SW480 (cell line): ENCODE measurements at places on chromosomes 12 and 14.

- peak; percentile 84 for DNase-seq
These were observed 87.8 kb upstream of the EEA1 start for GRCh38 chr12:93016752-93017350.

DNA sequence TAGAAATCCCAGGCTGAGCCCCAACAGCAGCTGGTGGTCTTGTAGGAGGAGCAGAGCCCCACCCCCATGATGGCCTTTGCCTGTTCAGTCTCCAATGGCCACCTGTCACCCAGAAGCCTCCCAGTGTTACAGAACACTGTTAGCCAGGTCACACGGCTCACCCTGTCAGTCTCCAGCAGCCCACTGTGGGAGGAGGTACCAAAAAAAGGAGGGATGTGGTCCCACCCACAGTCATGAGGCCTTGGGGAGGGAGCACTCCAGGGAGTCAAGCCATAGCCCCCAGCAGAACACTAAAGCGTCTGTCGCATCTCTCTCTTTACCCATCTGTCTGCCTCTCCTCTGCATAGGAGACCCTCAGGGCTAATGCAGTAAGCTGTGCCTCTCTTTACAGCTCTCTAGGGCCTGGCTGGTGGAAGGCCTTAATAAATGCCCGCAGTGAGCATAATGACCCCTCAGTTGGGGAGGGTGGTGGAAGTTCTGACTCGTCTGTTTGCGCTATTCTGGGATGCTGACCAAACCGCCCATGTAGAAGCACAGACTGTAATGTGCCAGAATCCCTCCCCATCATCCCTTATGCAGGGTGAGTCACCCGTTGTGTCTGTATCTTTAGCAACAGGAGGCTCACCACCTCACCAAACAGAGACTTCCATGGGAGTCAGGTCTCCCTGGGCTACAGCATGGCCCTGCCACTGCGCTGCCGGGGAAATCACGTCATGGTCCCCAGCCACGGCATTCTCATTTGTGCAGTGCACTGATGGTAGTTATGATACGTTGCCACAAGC, 14.6 kb downstream of the C14orf132 start:
- no peak for DNase-seq

DNA sequence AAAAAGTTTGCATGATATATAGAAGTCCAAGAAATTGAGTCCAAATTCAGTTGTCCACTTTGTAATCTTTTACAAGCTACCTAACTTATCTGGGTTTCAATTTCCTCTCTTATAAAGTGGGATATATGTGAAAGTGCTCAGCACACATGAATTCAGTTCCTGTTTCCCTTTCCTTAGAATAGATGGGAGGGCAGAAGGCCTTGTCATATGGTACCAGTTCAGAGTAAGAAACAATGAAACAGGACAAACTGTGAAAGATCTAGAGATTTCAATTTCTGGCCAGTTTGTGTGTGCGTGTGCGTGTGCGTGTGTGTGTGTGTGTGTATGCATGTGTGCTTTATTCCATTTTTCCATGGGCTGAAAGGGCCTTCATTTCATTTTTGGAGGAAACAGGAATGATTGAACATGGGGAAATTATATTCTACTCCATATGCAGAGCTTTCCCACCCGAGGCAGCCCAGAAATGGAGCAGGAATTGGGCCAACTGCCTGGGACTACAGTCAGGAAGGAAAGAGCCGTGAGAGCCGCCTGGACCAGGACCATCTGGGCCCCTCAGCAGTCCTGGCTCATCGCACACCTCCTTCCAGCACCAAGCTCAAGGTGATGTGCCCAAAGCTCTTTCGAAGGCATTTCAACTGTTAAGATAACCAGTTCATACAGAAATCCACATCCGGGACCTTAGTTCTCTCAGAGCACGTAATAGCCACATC, 183.2 kb downstream of the EPS8 start:
- DNase-seq, result no peak

GRCh38 chr14:35213869-35214387, 78.3 kb upstream of the PSMA6 start:
- peak; percentile 45 for DNase-seq

DNA sequence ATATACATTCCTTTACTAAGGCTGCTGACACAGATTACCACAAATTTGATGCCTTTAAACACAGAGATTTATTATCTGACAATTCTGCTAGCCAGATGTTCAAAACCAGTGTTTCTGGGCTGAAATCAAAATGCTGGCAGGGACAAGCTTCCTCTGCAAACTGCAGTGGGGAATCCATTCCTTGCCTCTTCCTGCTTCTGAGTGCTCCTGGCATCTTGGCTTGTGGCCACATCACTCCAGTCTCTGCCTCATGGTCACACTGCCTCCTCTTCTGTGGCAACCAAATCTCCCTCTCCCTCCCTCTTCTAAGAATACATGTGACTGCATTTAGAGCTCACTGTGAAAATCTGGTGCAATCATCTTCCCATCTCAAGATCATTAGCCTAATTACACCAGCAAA, 235.7 kb downstream of the TTC8 start:
- DNase-seq, result no peak

- DNase-seq, result peak; percentile 73
These were observed 452.1 kb downstream of the BCAT1 start for GRCh38 chr12:24496755-24497154.

GRCh38 chr14:100386846-100387245, 63.7 kb downstream of the SLC25A47 start:
- no peak for DNase-seq

DNA sequence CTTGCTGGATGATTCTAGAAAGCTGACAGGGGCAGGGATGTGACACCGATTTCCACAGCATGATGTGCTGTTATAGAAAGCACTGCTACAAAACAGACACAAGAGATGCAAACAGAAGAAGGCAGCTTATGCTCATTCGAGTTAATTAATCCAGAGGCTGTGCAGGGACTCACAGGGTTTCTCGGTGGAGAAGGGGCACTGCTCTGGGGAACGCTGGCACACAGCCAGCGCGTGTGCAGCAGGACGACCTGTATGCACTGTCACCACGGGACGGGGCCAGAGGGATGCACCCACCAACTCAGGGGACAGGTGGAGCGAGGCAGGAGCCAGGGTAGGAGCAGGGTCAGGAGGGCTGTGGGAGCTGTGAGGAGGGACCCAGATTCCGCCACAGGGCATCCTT, 143.5 kb downstream of the RIMBP2 start:
- no peak for DNase-seq

- DNase-seq, result no peak
These were observed 9.7 kb upstream of the CCDC197 start for GRCh38 chr14:93987376-93987775.

- DNase-seq, result peak; percentile 46
These were observed 19.1 kb downstream of the TUNAR start for GRCh38 chr14:95895720-95896119.

DNA sequence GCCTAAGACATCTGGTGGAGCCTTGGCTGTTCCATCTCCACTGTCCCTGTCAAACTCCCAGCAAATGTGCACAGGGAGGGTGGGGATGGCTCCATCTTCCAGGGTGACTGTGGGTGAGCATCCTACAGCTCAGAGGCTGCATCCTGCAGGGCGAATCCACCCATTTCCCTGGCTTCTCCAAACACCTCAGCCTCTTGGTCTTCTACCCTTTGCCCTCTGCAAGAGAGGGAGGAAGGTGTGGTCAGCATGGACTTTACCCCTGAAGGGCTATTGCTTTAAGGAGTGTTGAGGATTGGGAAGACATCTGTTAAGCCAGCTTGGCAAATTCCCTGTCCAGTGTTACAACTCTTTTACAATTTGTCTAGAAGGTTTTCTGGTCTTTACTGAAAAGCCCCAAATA, 23.1 kb upstream of the DGLUCY start:
- no peak for DNase-seq

DNA sequence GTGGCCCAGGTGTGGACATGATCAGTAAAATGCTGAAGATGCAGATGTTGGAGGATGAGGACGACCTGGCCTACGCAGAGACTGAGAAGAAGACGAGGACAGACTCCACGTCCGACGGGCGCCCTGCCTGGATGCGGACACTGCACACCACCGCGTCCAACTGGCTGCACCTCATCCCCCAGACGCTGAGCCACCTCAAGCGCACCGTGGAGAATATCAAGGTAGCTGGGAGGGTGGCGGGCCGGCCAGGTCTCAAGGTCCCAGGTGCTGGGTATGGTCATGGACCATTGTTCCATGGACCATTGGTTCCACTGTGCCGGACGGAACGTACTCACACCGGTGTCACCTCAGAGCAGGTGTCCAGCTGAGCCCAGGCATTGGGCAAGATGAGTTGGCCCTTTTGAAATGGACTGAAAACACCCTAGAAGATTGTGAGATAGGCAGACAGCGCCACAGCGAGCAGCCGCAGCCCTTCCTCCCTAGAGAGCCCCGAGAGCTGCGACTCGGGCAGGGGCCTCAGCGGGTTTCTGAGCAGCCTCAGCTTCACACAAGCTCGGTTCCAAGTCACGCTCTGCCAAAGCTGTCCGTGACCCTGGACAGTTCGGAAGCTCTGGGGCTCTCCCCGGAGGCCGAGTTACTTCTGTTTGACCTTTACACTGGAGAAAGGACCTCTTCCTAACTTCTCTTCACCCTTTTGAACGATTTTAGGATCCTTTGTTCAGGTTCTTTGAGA, 38.9 kb downstream of the HSP90AA1 start:
- no peak for DNase-seq

- no peak for DNase-seq
These were observed 43.0 kb upstream of the ANO2 start for GRCh38 chr12:5988088-5988487.

DNA sequence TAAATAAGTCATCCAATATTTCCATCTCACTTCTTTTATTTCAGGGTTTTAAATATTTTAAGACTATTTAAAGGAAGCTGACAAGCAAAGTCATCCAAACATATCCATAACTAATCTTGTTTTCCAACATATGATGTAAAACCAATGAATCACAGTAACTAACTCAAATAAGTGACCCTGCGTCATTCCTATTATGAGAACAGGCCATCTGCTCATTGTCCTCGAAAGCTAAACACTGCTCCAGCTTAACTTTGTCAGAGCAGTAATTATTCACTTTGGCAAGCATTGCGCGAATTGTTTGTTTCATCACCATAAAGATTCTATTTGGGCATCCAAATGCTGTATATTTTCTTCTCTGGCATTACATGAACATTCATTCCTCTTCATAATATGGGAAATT, 99.1 kb downstream of the CAPZA3 start:
- DNase-seq, result no peak

DNA sequence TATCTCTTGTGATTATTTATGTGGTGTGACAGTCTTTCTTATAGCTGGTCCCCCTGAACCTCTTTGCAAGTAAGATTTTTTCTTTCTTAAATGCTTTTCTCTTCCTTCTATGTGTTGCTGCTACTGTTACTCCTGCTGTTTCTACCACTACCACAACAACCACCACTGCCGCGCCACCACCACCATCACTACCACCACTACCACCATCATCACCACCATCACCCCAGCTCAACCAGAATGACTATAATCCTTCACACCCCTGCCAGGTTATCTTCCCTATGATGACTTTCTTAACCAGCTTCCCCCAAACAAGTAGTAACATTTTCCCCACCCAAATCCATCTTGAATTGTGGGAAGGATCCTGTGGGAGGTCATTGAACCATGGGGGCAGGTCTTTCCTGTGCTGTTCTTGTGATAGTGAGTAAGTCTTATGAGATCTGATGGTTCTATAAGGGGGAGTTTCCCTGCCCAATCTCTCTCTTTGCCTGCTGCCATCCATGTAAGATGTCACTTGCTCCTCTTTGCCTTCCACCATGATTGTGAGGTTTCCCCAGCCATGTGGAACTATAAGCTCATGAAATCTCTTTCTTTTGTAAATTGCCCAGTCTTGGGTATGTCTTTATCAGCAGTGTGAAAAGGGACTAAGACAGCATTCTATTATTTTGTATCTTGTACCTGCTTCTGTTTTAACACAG, 52.2 kb downstream of the CHST11 start:
- no peak for DNase-seq

- DNase-seq, result no peak
These were observed 1.1 kb downstream of the RHNO1 start for GRCh38 chr12:2877953-2878732.

GRCh38 chr14:42173206-42173605, 566.5 kb downstream of the LRFN5 start:
- DNase-seq, result no peak

DNA sequence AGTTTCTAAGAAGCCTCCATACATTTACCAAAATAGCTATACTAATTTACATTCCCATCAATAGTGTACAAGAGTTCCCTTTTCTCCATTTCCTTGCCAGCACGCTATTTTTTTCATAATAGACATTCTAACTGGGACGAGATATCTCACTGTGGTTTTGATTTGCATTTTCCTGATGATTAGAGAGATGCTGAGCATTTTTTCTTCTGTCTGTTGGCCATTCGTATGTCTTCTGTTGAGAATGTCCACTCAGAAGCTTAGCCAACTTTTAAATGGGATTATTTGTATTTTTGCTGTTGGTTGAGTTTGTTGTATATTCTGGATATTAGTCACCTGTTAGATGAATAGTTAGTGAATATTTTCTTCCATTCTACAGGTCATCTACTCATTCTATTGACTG, 144.1 kb downstream of the PRKD1 start:
- DNase-seq, result no peak

DNA sequence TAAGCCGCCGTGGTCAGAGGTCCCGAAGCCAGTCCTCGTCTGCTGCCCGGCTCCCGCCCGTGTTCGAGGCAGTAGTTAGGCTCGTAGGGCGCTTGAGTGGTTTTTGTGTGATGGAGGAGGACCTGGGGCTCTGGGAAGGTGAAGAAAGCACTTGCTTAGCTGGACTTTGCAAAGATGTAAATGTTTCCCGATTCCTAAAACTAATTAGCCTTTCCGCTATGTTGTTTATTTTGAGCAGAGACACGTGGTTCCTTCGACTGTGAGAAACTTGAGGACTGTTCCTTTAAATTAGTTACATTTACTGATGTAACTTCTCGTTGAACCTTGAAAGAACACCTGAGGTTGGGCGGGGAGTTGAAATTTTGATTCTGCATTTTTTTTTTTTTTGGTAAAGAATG, 33.9 kb downstream of the MIA2 start:
- DNase-seq, result peak; percentile 78

- DNase-seq, result no peak
These were observed 9.3 kb downstream of the BDKRB2 start for GRCh38 chr14:96213871-96214465.

DNA sequence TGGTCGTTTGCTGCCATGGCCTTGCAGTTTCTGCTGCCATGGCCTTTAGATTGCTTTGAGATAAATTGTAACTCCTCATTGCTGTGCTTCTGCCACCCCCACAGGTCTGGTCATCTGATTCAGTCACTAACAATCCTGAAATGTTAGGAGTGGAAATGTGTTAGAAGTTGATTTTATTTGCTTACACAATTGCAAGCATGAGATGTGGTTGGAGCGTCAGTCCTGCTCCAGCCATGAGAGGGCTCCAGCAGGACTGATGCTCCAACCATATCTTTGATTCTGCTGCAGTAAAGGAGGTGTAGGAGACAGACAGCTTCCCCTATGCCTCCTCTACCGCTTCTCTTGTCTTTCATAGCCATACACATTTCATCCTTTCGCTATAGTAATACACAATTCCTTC, 226.8 kb upstream of the RGS6 start:
- peak; percentile 12 for DNase-seq
